ENCODE measurements at places on chromosomes 4 and X.

DNA sequence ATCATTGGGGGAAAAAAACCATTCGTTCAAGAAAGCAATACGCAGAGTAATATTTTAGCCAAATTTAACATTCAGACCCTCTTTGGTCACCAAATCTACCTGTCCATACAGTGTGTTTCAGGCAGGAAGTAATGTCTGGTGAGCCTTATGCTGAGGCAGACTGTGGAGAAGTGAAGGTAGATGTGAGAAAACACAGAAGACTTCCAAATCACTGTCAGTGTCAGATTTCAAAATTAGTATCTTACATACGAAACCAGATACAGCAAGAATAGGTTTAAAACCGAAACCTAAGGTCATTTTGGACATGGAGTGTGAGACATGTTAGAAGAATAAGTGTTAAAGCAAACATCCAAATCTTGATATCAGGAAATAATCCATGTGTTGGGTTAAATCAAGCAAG is 664.5 kb upstream of the HTR2C start:
- no peak for DNase-seq

GRCh38 chrX:97416461-97416860 is 532.8 kb downstream of the RPA4 start:
- no peak for DNase-seq

DNA sequence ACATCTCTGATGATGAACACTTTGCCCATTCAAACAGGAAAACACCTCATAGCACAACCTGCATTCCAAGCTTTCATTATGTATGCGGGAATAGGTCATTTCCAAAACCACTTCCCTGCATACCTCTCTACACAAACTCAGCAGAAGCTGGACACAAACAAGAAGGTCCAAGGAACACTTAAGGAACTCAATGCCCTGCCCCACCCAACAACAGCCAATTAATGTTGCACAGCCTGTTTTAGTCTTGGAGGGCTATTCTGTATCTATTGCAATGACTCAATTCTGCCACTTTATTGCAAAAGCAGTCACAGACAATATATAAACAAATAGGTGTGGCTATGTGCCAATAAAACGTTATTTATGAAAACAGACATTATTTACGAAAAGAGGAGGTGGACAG is 16.7 kb downstream of the OPHN1 start:
- no peak for DNase-seq

- no peak for DNase-seq
Measured at GRCh38 chrX:68588602-68589371, 58.7 kb upstream of the STARD8 start.

DNA sequence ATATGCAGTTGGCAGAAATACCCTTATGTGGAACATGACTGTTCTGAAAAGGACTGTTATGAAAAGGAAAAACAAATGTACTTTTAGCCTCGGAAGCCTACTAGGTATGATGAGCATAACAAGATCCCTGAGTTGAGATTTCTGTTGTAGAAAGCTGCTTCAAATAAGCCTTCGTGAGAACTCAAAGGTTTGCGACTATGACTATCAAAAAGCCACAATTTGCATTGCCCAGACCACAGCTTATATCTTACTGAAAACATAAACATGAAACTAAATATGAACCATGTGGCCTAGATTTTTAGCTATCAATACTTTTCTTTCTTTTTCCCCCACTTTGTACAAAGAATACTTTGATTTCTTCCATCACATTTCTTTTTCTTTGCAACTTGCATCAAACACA is 398.2 kb upstream of the LCORL start:
- DNase-seq, result no peak

DNA sequence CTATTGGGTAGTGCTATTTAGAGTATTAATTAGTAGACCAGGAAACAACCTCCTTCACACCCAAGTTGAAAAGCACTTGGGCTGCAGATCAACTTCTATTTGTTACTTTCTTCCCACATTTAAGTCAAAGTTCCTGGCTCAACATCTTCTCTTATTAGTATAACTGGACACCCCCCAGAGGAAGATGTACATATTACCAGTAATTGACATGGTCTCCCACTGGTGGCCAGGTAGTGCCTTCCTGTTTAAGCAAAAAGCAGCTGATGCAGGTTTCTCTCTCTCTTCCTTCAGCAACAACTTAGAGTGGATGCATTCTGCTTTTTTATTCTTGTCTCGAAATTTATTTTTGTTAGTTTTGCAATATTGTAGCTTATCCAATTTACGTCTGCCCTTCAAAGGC is 438.1 kb downstream of the GBA3 start:
- DNase-seq, result no peak

DNA sequence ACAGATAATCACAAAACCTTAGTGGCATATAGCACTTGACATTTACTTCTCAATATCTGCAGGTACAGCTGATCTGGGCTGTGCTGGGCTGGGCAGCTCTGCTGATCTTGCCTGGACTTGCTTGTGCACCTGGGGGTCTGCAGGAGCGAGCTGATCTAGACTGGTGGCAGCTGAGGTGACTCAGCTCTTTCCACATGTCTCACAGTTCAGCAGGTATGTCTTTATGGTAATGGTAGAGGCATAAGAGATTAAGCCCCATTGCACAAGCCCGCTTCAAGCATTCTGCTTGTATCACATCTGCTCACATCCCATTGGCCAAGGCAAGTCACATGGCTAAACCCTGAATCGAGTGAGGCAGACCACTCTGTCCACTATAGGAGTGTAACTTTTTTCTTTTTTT is 506.7 kb downstream of the BCOR start:
- no peak for DNase-seq

DNA sequence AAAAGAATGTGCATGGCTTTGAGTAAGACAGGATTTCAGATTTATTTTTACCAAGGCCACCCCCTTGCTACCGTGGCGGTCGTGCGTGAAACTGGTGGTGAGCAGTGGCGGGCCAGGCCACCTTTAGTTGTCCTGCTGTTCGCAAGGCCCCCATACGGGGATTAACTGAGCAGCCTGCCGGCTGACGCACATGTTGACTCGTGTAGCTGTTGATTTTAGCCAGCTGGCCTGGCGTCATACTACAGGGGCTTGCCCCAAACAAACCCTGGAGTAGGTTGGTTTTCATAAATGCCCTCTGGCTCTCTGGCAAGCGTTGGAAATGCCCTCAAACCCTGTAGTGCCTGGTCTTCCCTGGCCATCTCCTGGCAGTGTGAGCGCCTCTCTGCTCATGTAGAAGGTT is 28.4 kb downstream of the WFS1 start:
- DNase-seq, result no peak

- no peak for DNase-seq
Measured at GRCh38 chr4:131613086-131613823, 1535.8 kb upstream of the PCDH10 start.

- DNase-seq, result no peak
Measured at GRCh38 chrX:138349351-138349750, 362.2 kb downstream of the FGF13 start.

GRCh38 chr4:98319021-98319420 is 57.8 kb downstream of the RAP1GDS1 start:
- DNase-seq, result no peak

- DNase-seq, result no peak
Measured at GRCh38 chr4:99654361-99654761, 3.3 kb downstream of the C4orf54 start.

- no peak for DNase-seq
Measured at GRCh38 chrX:95903490-95903889, 781.2 kb upstream of the DIAPH2 start.

- no peak for DNase-seq
Measured at GRCh38 chrX:23952391-23952790, 44.6 kb downstream of the CXorf58 start.

- no peak for DNase-seq
Measured at GRCh38 chr4:15343000-15343399, 84.8 kb upstream of the C1QTNF7 start.

DNA sequence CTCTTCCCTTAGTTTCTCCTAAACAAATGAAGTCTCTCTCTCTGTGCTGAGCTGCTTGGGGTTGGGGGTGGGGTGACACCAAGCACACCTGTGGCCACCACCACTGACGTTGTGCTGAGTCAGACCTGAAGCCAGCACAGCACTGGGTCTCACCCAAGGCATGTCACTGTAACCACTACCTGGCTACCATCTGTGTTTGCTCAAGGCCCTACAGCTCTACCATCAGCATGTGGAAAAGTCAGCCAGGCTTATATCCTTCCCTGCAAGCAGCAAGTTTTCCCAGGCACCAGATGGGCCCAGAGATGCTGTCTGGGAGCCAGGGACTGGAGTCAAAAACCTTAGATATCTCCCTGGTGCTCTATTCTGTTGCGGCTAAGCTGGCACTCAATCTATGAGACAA is 6.9 kb downstream of the CXCL10 start:
- DNase-seq, result peak; percentile 35

DNA sequence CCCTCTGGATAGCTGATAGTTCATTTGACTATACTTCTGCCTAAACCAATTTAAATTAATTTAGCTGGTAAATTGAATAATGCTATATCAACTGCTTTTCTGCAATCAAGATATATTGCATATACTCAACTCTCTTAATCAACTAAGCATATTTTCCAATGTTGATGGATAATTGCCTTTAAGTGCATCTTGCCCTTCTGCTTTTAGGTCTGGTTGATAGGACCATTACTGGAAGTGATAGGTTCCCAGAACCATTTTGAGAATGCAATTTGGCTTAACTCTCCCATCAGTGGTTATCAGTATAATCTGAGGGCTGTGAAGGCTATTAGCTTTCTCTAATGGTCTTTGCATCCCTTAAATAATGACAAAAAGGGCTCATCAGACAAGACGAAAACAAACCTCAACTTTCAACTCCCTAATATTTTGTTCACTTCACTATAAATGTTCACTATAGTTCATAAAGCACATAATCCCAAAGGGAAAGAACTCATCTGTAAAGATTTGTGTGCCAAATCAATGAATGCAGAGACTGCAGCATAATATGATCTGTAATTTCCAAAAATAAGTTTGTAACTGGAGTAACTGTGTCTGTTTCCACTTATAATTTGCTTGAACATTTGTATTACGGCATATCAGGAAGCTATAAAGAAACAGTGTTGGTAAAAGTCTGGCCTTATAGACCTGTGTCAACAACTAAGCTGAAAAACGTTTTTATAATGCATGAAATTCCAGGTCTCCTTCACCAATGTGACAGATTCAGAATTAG is 273.6 kb downstream of the FBXO8 start:
- DNase-seq, result no peak

GRCh38 chrX:21666679-21667078 is 8.5 kb upstream of the KLHL34 start:
- no peak for DNase-seq

- DNase-seq, result no peak
Measured at GRCh38 chr4:145709843-145710242, 29.9 kb downstream of the C4orf51 start.

DNA sequence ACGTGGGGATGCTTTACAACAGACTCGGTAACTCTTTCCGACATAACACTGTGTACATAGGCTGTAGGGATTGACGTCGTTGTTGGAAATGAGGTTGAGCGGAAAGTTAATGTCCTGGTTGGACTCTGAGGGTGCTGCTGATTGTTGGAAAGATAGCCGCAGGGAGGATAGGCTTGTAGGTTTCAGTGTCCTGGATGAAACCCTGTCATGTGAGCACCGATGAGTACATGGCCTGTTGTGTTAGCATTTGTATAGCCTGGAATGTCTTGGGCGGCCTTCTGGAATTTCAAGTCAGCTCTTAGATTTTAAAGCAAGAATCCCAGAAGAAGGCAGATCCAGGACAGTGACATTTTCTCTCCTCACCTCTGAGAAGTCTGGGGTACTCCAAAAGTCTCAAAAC is 63.3 kb downstream of the TBC1D14 start:
- no peak for DNase-seq

DNA sequence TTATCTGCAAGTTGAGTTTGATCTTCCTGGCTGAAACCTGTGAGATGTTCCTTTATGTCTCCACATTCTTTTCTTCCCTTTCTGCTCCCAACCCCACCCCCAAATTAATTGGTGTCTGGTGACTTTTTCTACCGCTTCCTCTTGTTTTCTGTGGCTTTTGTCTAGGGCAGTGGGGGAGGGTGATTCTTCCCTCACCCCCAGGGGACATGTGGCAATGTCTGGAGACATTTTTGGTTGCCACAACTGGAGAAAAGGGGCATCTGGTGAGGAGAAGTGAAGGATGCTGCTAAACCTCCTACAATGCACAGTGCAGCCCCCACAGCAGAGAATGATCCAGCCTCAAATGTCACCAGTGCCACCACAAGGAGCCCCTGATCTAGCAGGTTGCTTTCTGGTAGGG is 152.9 kb downstream of the NHS start:
- DNase-seq, result no peak
